ENCODE measurements at places on chromosomes 1 and 21.

DNA sequence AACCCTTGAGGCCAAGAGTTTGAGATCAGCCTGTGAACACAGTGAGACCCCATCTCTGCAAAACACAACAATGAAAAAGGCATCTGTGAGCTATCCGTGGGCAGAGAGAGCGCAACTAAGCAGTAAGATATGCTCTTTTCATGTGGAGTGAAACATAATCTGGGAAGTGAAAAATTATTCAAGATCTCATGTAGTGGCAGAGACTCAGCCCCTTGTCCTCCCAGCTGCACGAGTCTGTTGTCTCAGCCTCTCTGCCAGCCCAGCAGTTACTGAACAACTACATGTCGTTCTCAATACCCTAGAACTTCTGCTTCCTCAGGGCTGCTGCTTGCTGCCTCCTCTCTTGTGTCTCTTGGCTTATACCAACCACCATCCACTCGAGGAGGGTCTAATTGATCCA lies 61.3 kb upstream of the WDR26 start:
- no peak for DNase-seq

DNA sequence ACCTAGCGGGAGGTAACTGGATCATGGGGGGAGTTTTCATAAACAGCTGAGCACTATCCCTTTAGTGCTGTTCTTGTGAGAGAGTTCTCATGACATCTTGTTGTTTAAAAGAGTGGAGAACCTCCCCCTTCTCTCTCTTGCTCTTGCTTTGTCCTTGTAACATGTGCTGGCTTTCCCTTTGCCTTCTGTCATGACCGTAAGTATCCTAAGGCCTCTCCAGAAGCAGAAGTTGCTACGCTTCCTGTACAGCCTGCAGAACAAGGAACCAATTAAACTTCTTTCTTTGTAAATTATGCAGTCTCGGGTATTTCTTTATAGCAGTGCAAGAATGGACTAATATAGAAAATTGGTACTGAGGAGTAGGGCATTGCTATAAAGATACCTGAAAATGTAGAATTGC lies 515.6 kb downstream of the NEGR1 start:
- DNase-seq: no peak

- no peak for DNase-seq
Measured at GRCh38 chr1:32485554-32486255, 20.8 kb downstream of the ZBTB8B start.

GRCh38 chr1:51518586-51519047 lies 449 bp downstream of the EPS15 start:
- no peak for DNase-seq

GRCh38 chr1:47424336-47424982 lies 8.4 kb downstream of the FOXE3 start:
- DNase-seq: no peak

DNA sequence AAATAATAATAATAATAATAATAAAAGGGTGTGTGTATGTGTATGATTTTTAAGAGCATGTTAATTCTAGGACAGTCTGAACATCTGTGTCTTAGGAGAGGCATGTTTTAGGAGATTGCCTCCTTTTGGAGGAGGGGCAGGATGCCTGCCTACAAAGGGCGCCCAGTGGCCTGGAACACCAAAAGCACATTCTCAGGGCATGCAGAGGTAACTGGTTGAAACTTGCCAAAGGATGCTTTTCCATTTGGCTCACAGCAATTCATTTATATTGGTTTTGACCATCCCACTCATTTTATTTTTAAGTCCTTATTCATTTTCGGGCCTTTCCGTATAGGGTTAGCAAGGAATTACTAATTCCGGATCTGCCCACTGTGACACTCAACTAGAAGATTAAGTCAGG lies 21.1 kb upstream of the LAMC2 start:
- no peak for DNase-seq

DNA sequence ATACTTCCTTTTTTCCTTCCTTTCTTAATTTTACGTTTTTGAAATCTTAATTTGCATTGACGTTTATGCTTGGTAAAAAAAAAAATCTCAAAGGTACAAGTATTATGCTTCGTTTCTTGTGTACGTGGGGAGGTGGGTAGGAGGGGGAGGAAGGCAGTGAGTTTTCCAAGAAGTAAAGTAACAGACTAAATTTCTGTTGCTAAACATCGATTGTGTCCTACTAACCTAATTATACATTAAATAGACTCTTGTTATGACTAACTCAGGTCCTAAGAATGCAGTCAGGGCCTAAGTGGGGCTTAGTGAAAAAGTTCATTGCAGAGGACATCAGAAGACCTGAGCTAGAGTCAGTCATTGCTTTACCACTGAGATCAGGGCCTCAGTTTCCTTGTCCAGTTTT lies 17.5 kb downstream of the NEK7 start:
- no peak for DNase-seq

GRCh38 chr1:5586629-5587028 lies 405.6 kb downstream of the NPHP4 start:
- no peak for DNase-seq

GRCh38 chr1:57883642-57883995 lies 459.8 kb upstream of the DAB1 start:
- DNase-seq: no peak

DNA sequence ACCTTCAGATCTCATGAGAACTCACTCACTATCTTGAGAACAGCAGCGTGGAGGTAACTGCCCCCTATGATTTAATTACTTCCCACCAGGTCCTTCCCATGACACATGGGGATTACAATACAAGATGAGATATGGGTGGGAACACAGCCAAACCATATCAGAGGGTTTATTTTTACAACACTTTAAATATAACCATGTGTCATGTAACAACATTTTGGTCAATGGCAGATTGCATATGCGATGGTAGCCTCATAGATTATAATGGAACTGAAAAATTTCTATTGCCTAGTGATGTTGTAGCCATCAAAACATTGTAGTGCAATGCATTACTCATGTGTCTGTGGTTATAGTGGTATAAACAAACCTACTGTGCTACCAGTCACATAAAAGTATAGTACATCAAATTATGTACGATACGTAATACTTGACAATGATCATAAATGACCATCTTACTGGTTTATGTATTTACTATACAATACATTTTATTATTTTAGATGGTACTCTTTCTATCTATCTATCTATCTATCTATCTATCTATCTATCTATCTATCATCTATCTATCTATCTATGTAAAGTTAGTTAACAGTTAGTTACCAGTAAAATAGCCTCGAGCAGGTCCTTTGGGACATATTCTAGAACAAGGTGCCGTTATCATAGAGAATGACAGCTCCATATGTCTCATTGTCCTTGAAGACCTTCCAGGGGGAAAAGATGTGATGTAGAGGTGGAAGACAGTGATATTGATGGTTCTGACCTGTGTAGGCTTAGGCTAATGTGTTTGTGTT lies 12.6 kb upstream of the S100B start:
- no peak for DNase-seq

GRCh38 chr1:55310505-55310971 lies 95.4 kb upstream of the USP24 start:
- DNase-seq: no peak

All from NCI-H1048 (cell line).